Kidney epithelial cell (primary cell): ENCODE measurements at places on chromosomes 1 and 21. TPM values are rescaled to one million over a fixed set of nuclear protein-coding genes. Genes with fewer than 3 reads are reported as not detected.

GRCh38 chr1:214683621-214684020 lies 80.6 kb downstream of the CENPF start:
- no peak for DNase-seq

DNA sequence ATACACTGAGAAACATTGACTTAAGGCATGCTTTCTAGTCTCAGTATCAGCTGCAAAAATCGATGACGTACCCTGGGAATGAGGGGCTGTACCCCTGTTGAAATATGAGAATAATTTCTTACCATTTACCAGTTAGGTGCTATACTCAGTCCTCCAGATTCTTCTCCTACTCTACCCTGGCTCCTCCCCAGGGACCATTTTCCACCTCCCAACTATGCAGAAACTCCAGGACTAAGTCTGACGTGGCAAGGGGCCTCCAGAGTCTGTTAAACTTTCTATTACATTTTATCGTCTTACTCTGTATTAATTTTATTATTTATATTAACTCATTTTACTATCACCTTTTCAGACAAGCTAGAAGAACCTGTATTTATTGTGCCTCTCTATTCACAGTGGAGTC lies 124.3 kb downstream of the CYYR1 start:
- no peak for DNase-seq

DNA sequence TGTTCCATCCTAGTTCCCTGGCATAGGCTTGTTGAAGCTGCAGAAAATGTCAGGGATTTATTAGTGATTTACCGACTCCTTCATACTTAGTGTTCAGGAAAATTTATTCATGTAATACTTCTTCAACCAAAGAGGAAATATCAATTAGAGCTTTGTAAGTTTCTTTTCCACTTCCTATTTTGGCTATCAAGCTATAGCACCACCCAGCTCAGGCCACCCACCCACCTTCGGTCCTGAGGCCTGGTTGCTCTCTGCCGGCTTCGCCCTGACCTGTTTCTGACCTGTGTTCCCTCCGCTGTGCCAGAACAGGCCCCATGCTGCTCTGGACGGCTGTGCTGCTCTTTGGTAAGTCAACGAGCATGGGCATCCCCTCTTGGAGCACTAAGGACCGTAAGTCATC lies at the start of gene FCRL6:
FCRL6 (plus strand) TSS at position 250 of the 400 bp plus-strand sequence; CDS start at position 315, 65 bp downstream.
- DNase-seq: no peak

DNA sequence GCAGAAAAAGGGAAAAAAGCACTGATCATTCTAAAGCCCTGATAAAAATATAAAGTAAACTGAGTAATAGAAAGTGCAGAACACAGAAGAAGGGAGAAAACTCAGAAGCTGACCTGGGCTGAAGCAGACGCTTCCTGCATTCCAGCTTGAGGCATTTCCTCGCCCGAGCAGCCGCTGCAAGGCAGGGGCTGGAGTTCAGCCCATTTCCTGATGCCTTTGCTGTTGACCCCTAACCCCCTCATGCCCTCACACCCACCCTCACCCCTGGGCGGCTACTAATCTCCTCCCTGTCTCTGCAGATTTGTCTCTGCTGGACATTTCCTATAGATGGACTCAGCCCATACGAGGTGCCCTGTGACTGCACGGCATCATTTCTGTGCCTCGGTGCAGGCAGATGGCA lies 227.8 kb downstream of the NPHP4 start:
- DNase-seq: no peak

AGT gene
- 3.9 and 4.7 TPM in 2 replicates for total RNA-seq

INAVA gene
- 185 and 292 TPM in 2 replicates for total RNA-seq
